ENCODE measurements at places on chromosomes 1 and 21. TPM values are rescaled to one million over a fixed set of nuclear protein-coding genes. Genes with fewer than 3 reads are reported as not detected.

- peak overlapping the region; percentile 57 for H3K4me3 ChIP-seq
- DNase-seq = no peak
- no peaks in the 10 kb centered on the region for H3K27me3 ChIP-seq
Observed at GRCh38 chr1:30780409-30780808, 22.8 kb upstream of the LAPTM5 start.

- no peak overlapping the region for H3K27ac ChIP-seq
- H3K27me3 ChIP-seq = no peaks in the 10 kb centered on the region
- no peak for DNase-seq
Observed at GRCh38 chr1:207302618-207303393, 18.7 kb upstream of the CD55 start.

- H3K36me3 ChIP-seq = no peaks in the 10 kb centered on the region
- peak; percentile 75 for DNase-seq
- no peaks in the 10 kb centered on the region for H3K27me3 ChIP-seq
- H3K4me1 ChIP-seq = peaks cover 33% of the 10 kb centered on the region
Observed at GRCh38 chr1:40802078-40802741, 18.6 kb downstream of the KCNQ4 start.

- H3K27ac ChIP-seq = no peak overlapping the region
- H3K4me1 ChIP-seq = no peaks in the 10 kb centered on the region
- H3K27me3 ChIP-seq = no peaks in the 10 kb centered on the region
- H3K4me3 ChIP-seq = no peak overlapping the region
- no peak for DNase-seq
Observed at GRCh38 chr21:17428484-17428869, 84.4 kb upstream of the CXADR start.

DNA sequence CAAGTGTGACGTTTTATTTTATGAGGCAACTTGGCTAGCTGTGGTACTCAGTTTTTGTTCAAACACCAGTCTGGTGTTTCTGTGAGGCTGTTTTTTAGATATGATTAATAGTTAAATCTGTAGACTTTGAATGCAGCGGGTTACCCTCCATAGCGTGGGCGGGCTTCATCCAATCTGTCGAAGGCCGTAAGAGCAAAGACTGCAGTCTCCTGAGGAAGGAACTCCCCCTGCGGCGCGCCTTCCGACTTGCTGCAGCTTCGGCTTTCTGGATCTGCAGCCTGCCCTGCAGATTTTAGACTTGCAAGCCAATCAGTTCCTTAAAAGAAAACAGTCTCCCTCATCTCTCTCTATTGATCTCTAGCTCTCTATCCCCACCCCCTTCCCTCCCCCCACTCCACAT is 4.2 kb upstream of the ZNF496 start:
- peaks cover 11% of the 10 kb centered on the region for H3K4me1 ChIP-seq
- DNase-seq = no peak
- no peaks in the 10 kb centered on the region for H3K36me3 ChIP-seq
- no peaks in the 10 kb centered on the region for H3K27me3 ChIP-seq

The LAD1 gene
- 0.10 TPM for total RNA-seq

The HSD3B1 gene
- not detected for total RNA-seq
